ENCODE measurements at places on chromosomes 12 and 14.

DNA sequence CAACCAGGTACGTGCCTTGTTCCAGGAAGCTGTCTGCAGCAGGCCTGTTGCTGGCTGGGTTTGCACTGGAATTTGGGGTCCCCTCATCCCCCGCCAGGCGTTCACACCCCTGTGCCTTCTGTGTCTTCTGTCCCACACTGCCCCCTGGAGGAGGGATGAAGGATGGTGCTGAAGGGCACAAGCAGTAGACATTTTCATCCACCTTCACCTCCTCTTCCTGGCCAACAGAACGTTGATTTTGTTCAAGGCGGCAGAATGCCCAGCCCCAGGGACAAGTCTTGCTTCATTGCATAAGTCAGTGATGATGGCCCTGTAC, 122.1 kb downstream of the CALM1 start:
- no peak for DNase-seq

DNA sequence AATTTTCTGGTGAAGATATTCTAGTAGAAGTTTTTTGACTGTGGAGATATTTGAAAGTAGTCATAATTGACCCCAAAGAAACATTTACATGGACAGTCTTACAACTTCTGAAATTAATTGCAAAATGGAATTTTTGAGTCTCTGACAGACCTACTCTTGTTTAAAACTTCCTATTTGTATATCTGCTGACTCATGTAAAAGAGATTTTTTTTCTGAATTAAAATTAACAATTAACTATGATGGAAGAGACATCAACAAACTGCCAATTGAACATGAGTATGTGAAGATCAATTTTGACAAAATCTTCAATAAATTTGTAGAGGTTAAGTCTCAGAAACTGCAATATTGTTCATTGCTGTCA, 108.5 kb upstream of the MAX start:
- DNase-seq, result no peak

DNA sequence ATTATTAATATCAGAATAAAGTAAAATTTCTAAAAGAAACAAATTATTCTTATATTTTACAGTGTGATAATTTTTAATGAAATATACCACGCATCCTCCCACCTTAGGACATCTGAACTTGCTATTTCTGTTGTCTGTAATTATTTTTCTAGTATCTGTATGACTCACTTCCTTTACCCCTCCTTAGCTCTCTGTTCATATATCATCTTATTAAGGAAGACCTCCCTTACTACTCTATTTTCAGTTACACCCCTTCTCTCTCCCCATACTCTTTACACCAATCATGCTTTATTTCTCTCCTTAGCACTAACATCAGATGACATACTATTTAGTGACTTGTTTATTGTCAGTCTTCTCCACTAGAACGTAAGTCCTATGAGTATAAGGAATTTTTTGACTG, 34.2 kb upstream of the C12orf50 start:
- no peak for DNase-seq

DNA sequence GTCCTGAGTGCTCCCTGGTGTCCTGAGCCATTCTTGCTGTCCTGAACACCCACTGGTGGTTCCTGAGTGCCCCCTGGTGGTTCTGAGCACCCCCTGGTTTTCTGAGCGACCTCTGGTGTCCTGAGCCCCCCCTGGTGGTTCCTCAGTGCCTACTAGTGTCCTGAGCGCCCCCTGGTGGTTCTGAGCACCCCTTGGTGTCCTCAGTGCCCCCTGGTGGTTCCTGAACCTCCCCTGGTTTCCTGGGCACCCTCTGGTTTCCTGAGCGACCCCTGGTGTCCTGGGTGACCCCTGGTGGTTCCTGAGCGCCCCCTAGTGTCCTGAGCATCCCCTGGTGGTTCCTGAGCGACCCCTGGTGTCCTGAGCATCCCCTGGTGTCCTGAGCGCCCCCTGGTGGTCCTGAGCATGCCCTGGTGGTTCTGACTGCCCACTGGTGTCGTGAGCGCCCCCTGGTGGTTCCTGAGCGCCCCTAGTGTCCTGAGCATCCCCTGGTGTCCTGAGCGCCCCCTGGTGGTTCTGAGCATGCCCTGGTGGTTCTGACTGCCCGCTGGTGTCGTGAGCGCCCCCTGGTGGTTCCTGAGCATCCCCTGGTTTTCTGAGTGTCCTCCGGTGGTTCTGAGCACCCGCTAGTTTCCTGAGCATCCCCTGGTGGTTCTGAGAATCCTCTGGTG, 473.1 kb downstream of the TMEM121 start:
- peak; percentile 13 for DNase-seq

- peak; percentile 46 for DNase-seq
These were observed 991 bp downstream of the FBXL14 start for GRCh38 chr12:1593174-1594005.

DNA sequence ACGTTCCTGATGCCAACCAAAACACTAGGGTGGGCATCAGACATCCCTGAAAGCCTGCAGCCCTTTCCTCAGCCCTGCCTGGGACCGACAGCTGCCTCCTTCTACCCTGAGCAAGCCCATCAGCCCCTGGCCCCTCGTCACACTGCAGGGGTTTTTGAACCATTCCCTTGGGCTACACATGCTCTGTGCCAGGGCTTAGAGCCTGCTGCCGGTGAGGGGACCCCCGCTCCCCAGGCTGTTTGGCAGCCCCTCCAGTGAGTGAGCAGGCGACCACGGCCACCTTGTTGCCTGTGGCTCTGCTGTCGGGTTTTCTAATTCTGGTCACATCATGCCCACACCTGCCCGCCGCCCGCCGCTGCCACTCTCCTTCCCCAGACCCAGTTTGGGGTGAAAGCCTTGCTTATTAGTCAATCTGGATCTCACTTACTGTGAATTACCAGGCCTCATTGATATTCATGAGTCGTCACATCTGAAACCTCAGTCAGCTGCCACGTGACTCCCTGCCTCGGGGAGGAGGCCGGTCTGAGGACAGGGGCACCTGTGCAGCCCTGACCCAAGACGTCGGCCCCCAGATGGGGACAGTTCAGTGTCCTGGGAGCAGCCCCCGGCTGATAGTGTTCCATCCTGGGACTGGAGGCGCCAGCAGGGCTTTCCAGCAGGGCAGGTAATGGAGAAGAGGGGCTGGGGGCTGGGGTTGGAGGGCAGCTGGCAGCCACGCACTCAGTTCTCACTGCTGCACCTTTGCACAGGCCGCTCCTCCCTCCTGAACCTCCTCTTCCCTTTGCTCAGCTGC, 163.0 kb downstream of the RBM19 start:
- DNase-seq, result no peak

- DNase-seq, result no peak
These were observed 23.6 kb upstream of the AMN1 start for GRCh38 chr12:31752450-31752849.

Measured in nephron progenitor cell (in vitro differentiated cells).